ENCODE measurements at places on chromosomes 2 and 18.
A peak's percentile ranks its signal among the peaks of the same experiment; 100 is the strongest.

- DNase-seq, result no peak
Observed at GRCh38 chr18:25467226-25467987, 115.4 kb upstream of the ZNF521 start.

GRCh38 chr2:62363166-62363565 is 142.8 kb downstream of the TMEM17 start:
- DNase-seq, result no peak

- no peak for DNase-seq
Observed at GRCh38 chr18:23273443-23273966, 138.2 kb downstream of the CABLES1 start.

DNA sequence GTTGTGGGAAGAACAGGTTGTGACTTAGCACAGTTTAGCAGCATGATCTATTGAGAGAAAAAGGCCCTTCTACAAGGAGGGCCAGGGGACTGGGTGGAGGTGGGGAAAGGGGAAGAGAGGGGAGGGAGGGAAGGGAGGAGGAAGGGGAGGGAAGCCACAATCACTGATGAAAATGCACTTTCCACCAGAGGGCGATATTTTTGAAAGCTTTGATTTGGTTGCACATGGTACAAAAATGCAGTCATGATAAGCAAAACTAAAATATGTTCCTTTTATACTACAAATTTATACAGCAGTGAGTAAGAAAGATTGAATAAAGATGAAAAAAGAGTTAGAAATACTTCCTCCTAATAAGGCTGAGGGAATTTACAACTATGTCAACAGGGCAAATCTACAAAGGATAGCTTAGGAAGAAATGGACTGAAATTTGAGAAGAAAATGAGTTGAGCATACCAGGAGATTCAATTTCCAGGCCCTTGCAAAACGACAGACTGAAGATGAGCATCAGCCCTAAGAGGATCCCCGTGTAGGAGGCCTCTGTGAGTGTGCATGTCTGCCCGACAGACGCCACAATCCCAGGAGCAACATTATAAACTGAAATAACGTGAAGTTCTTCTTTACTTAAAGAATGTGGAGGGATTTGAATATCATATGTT is 17.2 kb downstream of the SH3YL1 start:
- DNase-seq, result no peak

GRCh38 chr18:1177232-1177631 is 272.6 kb downstream of the ADCYAP1 start:
- DNase-seq, result no peak

- DNase-seq, result no peak
Observed at GRCh38 chr18:7603259-7604000, 36.3 kb downstream of the PTPRM start.

GRCh38 chr2:98234776-98235175 is 111.5 kb upstream of the CNGA3 start:
- DNase-seq, result no peak

DNA sequence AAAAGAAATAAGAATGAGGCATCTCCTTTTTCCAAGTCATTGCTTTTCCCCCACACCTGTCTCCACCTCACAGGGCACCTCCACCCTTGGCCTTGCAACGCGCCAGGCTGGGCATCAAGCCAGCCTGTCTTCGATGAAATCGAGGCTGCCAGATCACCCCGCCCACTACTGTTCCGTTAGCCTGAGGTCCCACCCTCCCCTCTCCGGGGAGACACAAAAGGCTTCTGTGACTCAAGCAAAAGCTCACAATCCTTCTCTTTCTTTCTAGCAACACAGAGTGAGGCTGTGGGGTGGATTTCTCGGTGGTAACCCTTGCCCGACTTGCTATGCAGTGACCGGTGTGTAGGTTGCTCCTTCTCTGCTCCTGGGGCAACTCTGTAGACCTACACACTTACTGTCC is 9.9 kb downstream of the TNP1 start:
- DNase-seq, result peak; percentile 75

DNA sequence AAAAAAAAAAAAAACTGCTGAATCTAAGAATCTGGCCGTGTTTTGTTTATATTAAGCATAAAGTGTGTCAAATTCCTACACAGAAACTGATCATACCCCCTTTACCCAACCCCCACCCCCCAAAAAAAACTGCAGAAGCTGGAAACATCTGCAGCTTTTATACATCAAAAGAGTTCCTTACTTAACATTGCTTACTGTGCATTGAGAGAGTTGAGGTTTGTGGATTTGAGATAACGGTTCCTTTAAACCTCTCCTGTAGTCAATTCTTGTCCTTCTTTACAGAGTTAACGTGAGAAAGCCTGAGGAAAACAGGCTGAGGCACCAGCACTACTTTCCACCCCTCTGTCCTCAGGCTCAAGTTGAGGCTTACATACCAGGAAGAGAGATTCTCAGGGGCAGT is 34.5 kb downstream of the FRZB start:
- DNase-seq, result no peak

- no peak for DNase-seq
Observed at GRCh38 chr2:99380376-99381010, 43.3 kb downstream of the EIF5B start.

- no peak for DNase-seq
Observed at GRCh38 chr2:229686122-229686919, 28.0 kb downstream of the DNER start.

- no peak for DNase-seq
Observed at GRCh38 chr2:11995456-11995855, 249.0 kb downstream of the LPIN1 start.

DNA sequence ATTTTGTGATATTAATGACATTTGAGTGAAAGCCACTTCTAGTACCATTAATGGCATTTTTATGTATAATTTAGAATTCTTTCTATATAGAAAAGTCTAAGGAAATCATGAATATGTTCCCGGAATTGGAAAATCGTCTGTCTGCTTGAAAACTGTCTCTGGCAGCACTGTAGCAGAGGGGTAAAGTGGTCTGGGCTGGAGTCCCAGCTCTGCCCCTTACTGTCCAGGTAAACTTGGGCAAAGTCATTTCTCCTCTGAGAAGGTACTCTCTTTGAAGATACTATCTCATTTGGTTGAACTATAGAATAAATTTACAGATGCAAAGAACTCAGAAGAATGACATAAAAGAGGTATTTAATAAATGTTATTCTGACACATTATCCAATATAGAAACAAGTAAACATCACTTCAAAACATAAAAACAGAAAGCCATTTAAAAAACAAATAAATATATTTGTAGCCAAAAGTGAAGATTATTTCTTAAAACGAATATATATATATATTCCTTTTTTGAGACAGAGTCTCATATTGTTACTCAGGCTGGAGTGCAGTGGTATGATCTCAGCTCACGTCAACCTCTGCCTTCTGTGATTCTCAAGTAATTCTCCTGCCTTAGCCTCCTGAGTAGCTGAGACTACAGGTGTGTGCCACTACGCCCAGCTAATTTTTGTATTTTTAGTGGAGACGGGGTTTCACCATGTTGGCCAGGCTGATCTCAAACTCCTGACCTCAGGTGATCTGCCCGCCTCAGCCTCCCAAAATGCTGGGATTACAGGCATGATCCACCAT is 149.8 kb upstream of the ITGA4 start:
- no peak for DNase-seq

GRCh38 chr2:175786471-175787124 is 215.5 kb downstream of the LNPK start:
- DNase-seq, result no peak

DNA sequence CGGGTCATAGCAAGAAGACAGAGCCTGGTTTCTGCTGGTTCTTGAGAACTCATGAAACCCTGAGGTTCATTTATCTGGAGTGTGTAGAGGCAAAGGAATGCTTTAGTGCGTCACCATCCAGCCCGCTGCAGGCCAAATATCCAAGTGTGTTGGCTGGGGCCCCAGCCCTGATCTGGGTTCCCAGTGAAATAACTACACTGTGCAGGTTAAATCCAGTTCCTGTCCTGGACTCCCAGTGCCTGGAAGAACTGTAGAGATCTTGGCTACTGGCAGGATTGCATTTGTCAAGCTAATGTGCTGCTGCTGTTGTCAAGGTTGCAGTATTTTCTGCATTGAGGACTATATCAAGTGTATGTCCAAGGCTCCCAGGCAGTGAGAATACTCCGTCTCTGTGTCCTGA is 89.9 kb downstream of the MAPK4 start:
- DNase-seq, result peak; percentile 95

- no peak for DNase-seq
Observed at GRCh38 chr2:99480390-99480789, 9.4 kb downstream of the REV1 start.

GRCh38 chr2:77604953-77605929 is 83.1 kb upstream of the LRRTM4 start:
- DNase-seq, result no peak

GRCh38 chr2:144421606-144422510 is 98.1 kb downstream of the ZEB2 start:
- no peak for DNase-seq

All from sigmoid colon (tissue), 7 donors.